ENCODE measurements at places on chromosomes 3 and 15.

DNA sequence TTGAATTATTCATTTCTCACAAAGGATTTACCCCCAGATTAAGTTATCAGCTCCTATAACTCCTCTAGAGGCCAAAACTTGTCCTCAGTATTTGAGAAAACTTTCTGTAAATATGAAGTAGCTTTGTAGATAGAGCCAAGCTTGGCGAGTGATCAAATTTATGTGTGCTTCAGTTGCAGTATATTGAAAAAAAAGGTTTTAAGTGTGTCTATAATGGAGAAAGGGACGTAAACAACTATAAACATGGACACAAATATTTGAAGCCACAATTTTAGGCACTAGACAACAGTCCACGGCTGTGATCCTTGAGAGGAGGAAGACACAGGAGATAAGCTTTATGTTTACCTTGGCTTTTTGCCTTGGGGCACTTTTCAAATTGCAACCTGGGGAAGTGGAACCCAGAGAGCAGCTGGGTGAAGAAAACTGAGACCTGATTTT, 118.7 kb downstream of the THRB start:
- no peaks in the 10 kb centered on the region for H3K27me3 ChIP-seq
- H3K36me3 ChIP-seq = no peaks in the 10 kb centered on the region
- no peak overlapping the region for H3K4me3 ChIP-seq
- DNase-seq = no peak

DNA sequence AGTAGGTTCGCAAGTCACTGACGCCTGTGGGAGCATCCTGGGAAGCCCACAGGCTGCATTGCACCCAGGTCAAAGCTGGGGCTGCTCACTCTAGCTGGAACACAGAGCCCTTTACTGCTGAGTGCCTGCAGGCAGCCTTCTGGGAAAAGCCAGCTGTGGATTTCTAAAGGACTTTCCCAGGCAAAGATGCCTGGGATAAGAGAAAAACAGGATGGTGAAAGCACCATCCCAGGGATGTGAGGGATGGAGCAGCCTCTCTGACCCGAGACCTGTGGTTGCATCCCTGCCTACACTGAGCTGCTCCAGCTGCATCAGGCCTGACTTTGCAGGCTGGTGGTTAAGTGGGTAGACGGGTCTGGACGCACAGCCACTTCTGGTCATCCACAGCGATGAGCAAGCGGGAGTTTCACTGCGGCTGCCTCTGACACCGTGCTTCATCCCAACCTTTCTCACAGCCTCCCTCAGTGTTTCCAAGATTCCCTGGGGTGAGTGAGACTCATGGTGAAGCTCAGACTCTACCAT, 52.5 kb upstream of the AMOTL2 start:
- H3K27ac ChIP-seq = no peak overlapping the region
- H3K4me1 ChIP-seq = peaks cover 39% of the 10 kb centered on the region
- no peak for DNase-seq

DNA sequence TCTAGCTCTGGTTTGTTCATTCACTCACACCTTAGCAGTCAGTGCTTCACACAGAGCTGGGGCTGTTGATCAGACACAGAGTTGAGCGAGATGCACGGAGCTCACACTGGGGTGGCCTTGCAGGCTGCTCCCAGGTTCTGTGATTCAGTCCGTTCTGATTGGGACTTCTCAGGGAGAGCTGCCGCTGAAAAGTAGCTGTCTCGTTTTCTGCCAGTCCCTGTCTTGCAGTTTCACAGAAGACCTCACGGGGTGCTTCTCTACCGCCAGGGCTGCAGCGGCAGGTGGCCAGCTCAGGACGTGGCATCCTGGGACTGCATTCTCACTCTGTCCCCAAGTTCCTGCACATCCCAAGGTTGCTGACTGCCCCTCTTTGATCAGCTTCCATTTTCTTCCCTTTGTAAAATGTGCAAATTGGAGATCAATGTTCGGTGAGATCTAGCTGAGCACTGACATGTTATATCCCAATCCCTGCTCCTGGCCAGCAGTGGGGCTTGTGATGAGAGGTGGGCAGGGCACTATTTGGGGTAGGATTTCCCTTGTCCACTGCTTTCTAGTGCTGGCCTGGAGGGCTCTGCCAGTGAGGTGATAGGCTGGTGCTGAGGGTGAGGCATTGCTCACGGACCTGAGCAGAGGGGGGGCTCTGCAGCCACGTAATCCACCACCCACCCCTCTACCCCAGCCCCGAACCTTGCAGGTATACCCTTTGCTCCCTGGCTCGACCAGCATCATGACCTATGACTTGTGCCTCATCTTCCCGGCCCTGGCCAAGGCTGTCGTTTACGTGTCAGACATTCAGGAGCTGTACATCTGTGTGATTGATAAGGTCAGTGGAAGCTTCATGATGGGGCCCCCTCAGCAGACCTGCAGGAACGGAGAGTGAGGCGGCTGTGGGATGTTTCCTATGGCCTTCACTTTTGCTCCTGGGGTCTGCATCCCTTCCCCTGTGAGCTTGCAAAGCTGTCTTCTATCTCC, 5.3 kb upstream of the TXNRD3 start:
- no peaks in the 10 kb centered on the region for H3K36me3 ChIP-seq
- H3K4me3 ChIP-seq = no peak overlapping the region
- no peak for DNase-seq

- no peaks in the 10 kb centered on the region for H3K36me3 ChIP-seq
- H3K4me1 ChIP-seq = no peaks in the 10 kb centered on the region
- H3K27me3 ChIP-seq = peaks cover 4% of the 10 kb centered on the region
- DNase-seq = no peak
Measured at GRCh38 chr3:24907106-24907505, 412.5 kb upstream of the THRB start.

DNA sequence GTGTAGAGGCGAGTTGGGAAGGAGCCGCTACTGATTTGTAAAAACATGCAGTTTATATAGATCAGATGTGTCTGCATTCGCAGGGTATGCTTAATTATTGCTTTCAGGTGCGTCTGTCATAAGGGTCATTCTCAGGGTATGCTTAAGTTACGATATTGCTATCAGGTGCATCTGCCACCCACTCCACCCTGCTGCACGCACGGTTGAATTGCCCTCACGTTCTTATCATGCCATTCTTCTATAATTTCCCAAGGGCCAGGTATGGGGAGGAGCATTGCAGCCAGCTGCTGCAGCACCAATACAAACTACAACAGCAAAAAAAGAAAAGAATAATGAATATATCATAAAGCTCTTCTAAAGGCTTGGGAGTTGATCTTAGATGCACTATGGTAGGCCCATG, 230.0 kb downstream of the KBTBD8 start:
- peaks cover 2% of the 10 kb centered on the region for H3K27me3 ChIP-seq
- H3K4me1 ChIP-seq = no peaks in the 10 kb centered on the region
- DNase-seq = no peak

DNA sequence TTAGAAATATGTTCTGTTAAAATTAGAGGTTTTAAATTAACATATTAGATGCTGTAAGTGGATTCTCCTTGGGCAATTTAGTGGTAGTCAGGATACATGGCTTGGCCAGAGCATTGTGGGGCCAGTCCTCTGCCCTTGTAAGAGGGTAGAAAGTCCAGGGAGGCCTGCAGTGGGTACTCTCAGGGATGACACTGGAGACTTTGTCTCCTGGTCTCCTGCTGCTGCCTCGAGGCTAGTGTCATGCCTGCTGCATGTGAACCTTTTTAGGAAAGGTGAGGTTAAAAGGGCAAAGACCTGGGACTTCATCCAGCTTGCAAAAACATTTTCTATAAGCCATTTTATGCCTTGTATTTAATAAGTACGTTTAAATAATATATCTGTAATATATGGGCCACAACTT, 96.8 kb upstream of the PROK2 start:
- DNase-seq = no peak
- H3K4me3 ChIP-seq = no peak overlapping the region
- H3K27ac ChIP-seq = no peak overlapping the region
- no peaks in the 10 kb centered on the region for H3K36me3 ChIP-seq
- peaks cover 16% of the 10 kb centered on the region for H3K27me3 ChIP-seq

- DNase-seq = no peak
- H3K4me3 ChIP-seq = no peak overlapping the region
- H3K4me1 ChIP-seq = no peaks in the 10 kb centered on the region
- no peaks in the 10 kb centered on the region for H3K27me3 ChIP-seq
Measured at GRCh38 chr3:173709026-173709425, 311.5 kb downstream of the NLGN1 start.

DNA sequence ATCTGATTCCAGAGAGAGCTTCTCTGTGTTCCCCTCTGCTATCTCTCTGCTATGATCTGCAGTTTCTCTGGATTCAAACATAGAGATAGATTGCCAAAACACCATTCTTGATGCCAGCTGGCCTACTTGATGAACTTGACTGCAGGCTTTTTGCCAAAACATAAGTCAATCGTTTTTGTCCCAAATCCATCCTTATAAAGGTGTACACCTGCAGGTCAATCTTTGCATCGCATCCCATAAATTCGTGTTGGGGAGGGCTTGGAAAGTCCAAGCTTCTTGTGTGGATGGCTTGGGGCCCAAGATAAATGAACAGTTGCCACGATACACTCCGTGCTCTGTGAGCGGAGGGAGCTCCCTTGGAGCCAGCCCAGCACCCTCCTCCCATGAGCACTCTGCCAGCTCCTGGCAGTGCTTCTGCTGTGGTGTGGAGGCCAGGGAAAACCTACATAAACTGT, 2.7 kb downstream of the CERS3 start:
- DNase-seq = no peak
- H3K27me3 ChIP-seq = peaks cover 11% of the 10 kb centered on the region
- no peak overlapping the region for H3K27ac ChIP-seq
- no peak overlapping the region for H3K4me3 ChIP-seq
- H3K4me1 ChIP-seq = no peaks in the 10 kb centered on the region

- DNase-seq = no peak
- H3K4me1 ChIP-seq = peaks cover 30% of the 10 kb centered on the region
- H3K36me3 ChIP-seq = peaks cover 15% of the 10 kb centered on the region
- H3K4me3 ChIP-seq = no peak overlapping the region
- H3K27me3 ChIP-seq = no peaks in the 10 kb centered on the region
Measured at GRCh38 chr3:32041316-32041715, 59.8 kb downstream of the ZNF860 start.

GRCh38 chr15:40050788-40051470, 11.9 kb upstream of the SRP14 start:
- peak overlapping the region; percentile 12 for H3K27ac ChIP-seq
- peaks cover 4% of the 10 kb centered on the region for H3K27me3 ChIP-seq
- H3K4me3 ChIP-seq = no peak overlapping the region
- H3K4me1 ChIP-seq = peaks cover 93% of the 10 kb centered on the region
- DNase-seq = peak; percentile 51

GRCh38 chr3:17772556-17772955, 30.1 kb upstream of the TBC1D5 start:
- no peak for DNase-seq
- H3K36me3 ChIP-seq = no peaks in the 10 kb centered on the region
- no peak overlapping the region for H3K27ac ChIP-seq
- no peak overlapping the region for H3K4me3 ChIP-seq

DNA sequence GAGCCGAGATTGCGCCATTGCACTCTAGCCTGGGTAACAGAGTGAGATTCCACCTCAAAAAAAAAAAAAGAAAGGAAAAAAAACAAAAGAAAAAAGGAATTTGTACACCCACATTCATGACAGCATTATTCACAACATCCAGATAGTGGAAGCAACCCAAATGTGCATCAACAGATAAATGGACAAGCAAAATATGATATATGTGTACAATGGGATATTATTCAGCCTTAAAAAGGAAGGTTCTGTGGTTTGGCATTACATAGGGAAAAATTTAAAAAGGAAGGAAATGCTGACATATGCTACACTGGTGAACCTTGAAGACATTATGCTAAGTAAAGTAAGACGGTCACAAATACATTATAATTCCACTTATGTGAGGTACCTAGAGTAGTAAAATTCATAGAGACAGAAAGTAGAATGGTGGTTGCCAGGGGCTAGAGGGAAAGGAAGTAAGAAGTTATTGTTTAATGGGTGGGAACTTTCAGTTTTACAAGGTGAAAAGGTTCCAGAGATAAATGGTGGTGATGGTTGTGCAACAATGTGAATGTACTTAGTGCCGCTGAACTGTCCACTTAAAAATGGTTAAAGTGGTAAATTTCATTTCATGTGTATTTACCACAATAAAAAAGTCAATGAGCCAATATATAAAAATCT, 118.5 kb downstream of the MYLK start:
- DNase-seq = no peak
- H3K27me3 ChIP-seq = peaks cover 3% of the 10 kb centered on the region
- H3K4me3 ChIP-seq = no peak overlapping the region
- peaks cover 24% of the 10 kb centered on the region for H3K4me1 ChIP-seq
- H3K36me3 ChIP-seq = no peaks in the 10 kb centered on the region

DNA sequence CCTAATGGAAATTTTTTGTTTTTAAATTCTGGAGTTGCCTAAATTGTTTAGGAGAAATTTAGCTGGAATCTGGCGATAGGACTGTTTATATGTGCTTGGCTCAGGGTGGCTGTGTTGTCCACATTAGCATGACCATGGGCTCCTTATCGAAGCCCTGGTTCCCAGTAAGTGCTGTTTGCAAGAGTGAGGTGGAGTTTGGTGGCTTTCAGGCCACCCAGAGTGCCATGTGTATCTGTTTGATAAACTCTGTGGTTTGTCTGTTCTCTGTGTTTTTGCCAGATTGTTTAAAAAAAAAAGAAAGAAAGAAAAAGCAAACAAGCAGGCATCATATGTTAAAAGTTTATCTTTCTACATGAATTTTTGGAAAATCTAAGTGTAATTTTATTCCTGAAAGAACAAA, 51.5 kb downstream of the PLCL2 start:
- H3K4me1 ChIP-seq = peaks cover 4% of the 10 kb centered on the region
- peaks cover 3% of the 10 kb centered on the region for H3K27me3 ChIP-seq
- H3K4me3 ChIP-seq = no peak overlapping the region
- no peak overlapping the region for H3K27ac ChIP-seq

DNA sequence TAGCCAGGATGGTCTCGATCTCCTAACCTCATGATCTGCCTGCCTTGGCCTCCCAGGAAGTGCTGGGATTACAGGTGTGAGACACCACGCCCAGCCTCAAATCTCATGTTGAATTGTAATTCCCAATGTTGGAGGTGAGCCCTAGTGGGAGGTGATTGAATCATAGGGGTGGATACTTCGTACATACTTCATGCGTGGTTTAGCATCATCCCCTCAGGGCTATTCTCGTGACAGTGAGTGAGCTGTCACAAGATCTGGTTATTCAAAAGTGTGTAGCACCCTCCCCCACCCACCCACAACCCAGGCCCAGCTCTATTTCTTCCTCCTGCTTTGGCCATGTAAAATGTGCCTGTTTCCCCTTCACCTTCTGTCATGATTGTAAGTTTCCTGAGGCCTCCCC, 236.9 kb upstream of the IL12A start:
- no peak overlapping the region for H3K4me3 ChIP-seq
- H3K4me1 ChIP-seq = no peaks in the 10 kb centered on the region
- no peak overlapping the region for H3K27ac ChIP-seq

GRCh38 chr3:59425942-59426341, 376.1 kb upstream of the CFAP20DC start:
- peaks cover 24% of the 10 kb centered on the region for H3K4me1 ChIP-seq
- H3K4me3 ChIP-seq = no peak overlapping the region

- no peaks in the 10 kb centered on the region for H3K27me3 ChIP-seq
- no peak overlapping the region for H3K4me3 ChIP-seq
- H3K4me1 ChIP-seq = no peaks in the 10 kb centered on the region
- H3K36me3 ChIP-seq = peaks cover 35% of the 10 kb centered on the region
- peak overlapping the region; percentile 70 for H3K27ac ChIP-seq
Measured at GRCh38 chr3:146100180-146100579, 60.8 kb downstream of the PLOD2 start.

Measured in nephron progenitor cell (in vitro differentiated cells).